ENCODE measurements at places on chromosomes 13 and 19.

DNA sequence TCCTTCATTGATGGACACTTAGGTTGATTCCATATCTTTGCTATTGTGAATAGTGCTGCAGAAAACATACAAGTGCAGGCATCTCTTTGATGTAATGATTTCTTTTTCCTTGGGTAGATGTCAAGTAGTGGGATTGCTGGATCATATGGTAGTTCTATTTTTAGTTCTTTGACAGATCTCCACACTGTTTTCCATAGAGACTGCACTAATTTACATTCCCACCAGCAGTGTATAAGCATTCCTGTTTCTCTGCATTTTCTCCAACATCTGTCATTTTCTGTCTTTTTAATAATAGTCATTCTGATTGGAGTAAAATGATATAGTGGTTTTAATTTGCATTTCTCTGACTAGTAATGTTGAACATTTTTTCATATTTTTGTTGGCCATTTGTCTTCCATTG, 116.7 kb downstream of the LMO7 start:
- no peak for DNase-seq

DNA sequence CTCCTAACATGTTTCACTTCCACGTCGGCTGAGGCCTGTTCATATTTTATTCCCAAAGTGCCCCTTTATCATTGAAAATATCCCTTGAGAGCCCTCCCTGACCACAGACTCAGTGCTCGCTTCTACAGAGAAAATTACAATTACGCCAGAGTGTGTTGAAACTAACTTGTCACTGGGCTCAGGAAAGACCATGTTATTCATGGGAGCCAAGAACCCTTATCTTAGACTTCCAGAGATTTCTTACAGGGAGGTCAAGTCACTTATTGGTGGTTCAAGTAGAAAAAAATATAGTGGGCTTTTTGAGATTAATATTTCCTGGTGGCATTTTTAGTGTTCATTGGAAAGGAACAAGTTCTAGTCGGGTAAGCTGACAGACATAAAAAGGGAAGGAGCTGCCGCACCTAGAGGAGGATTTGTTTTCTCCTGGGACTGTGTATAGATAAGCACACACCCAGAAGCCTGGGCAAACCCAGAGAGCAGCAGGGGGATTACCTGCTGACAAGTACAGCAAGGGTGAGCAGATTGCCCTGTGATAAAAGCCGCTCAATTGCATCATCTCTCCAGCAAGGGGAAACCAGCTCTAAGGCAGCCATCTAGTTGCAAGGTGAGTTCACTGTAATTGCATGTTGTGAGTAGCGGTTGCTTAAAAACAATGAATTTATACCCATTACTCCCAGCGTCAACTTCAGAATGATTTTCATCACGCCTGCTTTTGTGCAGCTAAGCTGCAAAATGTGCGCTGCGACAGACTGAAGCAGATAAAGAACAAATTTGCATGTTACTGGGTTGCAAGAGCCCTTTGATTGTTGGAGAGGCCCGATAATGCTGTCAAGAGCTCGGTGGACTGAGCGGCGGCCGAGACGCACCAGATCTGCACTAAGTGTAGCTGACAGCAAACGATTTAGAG, 46.2 kb downstream of the DCT start:
- no peak for DNase-seq

DNA sequence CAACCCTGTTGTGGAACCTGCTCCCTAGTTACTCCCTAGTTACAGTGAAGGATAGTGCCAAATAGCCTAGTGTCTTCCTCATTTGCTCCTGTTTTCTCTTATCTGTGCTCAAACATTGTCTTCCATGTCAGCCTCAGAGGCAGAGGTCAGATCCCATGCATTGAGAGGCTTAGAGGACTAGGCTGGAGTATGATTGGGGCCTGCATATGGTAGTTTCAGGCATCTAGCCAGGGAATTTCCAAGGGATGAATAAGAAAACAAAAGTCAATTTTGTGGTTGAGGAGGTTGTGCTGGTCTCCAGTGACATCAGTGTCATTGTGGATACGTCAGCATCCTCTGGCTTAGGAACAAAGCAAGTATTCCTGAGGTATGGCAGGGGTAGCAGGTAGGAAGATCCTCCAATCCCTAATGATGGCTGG, 9.4 kb downstream of the ZNF546 start:
- DNase-seq: no peak

GRCh38 chr13:61045251-61045650, 370.4 kb downstream of the PCDH20 start:
- DNase-seq: no peak

GRCh38 chr13:66014771-66015170, 1215.4 kb downstream of the PCDH9 start:
- DNase-seq: no peak

GRCh38 chr13:111390522-111391270, 70.3 kb downstream of the TEX29 start:
- DNase-seq: no peak

DNA sequence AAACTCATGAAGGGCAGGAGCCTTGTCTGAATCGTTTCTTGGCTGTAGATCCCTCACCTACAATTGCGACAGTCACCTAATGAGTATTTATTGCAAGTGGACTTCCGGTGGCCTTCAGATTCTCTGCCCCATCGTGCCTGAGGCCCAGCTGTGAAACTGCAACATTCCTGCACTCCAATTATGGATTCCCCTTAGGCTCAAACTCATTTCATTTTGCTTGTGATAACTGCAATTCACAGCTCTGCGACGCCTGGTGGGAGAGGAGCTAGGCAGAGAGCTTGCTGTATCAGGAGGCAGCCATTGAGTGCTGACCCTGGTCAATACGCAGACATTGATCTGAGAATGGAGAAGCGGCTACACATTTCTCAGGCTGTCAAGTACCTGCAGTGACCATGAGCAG, 59.0 kb downstream of the CCDC70 start:
- DNase-seq: no peak

DNA sequence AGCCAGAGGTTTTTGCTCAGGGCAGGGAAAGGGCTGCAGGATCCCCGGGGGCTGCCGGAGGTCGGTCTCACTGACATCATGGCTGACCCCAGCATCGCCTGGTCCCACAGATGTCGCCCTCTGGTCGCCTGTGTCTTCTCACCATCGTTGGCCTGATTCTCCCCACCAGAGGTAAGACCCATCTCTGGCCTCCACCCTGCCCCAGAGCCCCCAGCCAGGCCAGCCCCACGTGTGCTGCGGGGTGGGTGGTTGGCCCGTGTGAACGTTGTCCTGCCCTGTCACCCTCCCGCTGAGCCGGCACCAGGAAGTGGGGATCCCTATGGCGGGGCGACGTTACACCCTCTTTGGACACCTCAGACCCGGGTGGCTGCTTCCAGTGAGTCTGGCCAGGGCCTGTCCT, 906 bp downstream of the FXYD5 start:
- DNase-seq: no peak

GRCh38 chr13:32905864-32906180, 110.4 kb upstream of the KL start:
- no peak for DNase-seq

DNA sequence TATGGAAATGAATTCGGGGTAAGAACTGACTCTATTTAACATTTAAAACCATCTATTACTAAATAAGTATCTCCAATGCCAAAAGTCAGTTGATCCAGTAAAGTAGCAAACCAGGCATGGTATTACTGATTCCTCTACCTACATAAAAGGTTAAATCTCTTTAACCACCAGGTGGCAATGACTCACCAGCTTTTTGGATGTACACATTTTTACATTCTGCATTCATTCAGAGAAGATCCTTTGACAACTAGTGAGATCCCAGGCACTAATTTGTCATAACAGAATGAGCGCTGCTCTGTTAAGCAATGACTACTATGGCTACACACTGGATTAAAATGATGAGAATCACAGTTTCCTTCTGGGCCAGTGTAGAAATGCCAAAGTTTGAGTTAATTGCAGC, 329.8 kb upstream of the GPC6 start:
- DNase-seq: no peak

GRCh38 chr19:19425170-19425875, 19.8 kb downstream of the GATAD2A start:
- DNase-seq: no peak

- no peak for DNase-seq
These were observed 49.8 kb downstream of the CBY2 start for GRCh38 chr13:45751885-45752284.

- DNase-seq: peak; percentile 78
These were observed 469 bp downstream of the COX6B2 start for GRCh38 chr19:55353803-55354697.

- no peak for DNase-seq
These were observed 442 bp downstream of the REXO1 start for GRCh38 chr19:1847684-1848398.

DNA sequence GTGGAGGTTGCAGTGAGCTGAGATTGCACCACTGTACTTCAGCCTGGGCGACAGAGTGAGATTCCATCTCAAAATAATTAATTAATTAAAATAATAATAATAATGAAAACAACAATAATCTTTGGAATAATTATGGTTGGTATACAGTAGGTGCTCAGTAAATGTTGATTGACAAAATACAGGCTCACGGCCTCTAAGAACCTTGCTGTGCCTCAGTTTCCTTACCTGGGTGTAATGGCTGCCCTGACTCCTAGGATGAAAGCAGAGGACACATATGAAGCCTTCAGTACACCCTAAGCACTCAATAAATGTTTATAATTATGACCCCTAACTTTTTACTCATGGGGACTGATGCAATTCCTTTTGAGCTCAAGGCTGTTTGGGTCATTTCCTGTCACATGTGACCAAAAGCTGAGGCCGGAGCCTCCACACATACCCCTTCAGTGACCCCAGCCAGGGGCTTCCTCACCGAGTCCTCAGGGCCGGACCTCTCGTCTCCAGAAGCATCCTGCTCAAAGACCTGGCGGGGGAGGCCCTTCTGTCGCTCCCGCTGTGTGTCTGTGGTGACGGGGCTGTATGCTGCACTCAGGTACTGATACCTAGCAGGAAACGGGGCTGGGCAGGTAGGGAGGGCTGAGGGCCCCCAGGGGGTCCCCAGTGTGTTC, 10.5 kb downstream of the DOCK6 start:
- no peak for DNase-seq

- no peak for DNase-seq
These were observed 59.8 kb upstream of the MED4 start for GRCh38 chr13:48154671-48155070.

- DNase-seq: no peak
These were observed 27.4 kb upstream of the CEBPA start for GRCh38 chr19:33329736-33330135.

GRCh38 chr13:32125221-32125689, 93.7 kb downstream of the FRY start:
- DNase-seq: no peak

GRCh38 chr13:31351376-31351775, 151.6 kb downstream of the B3GLCT start:
- no peak for DNase-seq

- no peak for DNase-seq
These were observed 43.4 kb upstream of the XPO4 start for GRCh38 chr13:20945952-20946383.

GRCh38 chr13:113400621-113401451, 36.9 kb upstream of the GRTP1 start:
- no peak for DNase-seq

- no peak for DNase-seq
These were observed 5.1 kb upstream of the ZNF77 start for GRCh38 chr19:2949939-2950285.

GRCh38 chr19:37813340-37813739, 34.0 kb upstream of the ZNF573 start:
- no peak for DNase-seq

DNA sequence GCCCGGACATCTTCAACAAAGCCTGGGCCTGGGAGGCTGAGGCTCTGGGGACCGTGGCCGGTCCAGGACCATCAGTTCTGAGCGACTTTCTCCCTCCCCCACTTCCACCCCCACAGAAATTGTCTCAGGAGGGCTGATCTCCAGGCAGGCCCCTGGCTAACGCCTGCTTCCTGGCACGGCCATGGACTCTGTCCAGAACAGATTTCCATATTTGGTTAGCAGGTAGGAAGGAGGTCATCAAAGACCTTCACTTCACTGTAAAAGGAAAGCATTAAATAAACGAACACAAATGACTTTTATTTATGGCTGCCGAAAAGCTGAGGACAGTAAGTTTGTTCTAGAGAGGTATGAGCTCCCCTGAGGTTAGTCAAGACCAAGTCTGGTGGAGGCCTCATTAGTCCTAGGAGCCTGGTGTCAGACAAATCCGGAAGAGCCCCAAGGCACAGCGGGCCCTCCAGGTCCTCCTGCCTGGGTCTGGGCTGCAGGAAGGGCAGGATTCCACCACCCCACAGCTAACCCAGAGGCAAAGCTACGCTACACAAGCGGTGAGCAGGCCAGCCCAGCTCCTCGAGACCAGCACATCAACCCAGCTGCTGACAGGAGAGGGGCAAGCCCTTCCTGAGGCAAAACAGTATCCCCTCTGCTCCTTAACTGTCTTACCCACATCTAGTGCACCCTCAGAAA, 4.6 kb upstream of the PLPP2 start:
- no peak for DNase-seq

DNA sequence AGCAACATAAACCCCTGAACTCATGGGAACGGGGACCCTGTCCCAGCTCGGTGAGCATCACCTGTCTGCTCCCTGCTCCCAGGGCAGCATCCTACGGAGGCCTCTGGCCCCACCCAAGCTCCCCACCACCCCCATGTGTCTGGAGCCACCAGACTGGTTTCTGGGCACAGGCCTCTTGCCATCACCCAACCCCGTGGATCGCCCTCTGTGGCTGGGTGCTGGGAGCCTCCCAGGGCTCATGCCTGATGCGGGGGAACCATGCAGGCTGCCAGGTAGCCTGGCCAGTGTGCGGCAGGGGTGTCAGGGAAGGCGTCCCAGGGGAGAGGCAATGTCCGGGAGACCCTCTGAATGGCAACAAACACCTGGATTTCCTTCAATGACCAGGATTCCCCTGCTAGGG, 2.7 kb downstream of the MICOS13 start:
- DNase-seq: no peak

DNA sequence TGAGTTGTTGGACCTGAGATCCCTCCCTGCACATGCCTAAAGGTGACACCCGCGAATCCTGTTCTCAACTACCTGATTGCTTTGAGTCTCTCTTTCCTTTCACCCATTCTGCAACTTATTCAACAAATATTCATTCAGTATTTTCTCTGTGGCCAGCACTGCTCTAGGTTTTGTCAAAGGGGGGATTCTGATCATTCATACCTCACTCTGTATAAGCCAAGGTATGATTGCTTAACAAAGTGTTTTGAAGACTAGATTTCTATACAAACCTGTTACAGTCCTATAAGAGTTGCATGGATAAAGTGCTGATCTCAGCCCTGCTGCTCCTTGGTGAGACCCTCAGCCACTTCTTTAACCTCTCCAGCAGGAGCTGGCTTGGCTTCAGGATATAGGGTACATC, 409.7 kb downstream of the KCNRG start:
- no peak for DNase-seq

- DNase-seq: no peak
These were observed 34.8 kb downstream of the VAV1 start for GRCh38 chr19:6807291-6807690.

- DNase-seq: no peak
These were observed 377.6 kb downstream of the IRS2 start for GRCh38 chr13:109408591-109409382.

DNA sequence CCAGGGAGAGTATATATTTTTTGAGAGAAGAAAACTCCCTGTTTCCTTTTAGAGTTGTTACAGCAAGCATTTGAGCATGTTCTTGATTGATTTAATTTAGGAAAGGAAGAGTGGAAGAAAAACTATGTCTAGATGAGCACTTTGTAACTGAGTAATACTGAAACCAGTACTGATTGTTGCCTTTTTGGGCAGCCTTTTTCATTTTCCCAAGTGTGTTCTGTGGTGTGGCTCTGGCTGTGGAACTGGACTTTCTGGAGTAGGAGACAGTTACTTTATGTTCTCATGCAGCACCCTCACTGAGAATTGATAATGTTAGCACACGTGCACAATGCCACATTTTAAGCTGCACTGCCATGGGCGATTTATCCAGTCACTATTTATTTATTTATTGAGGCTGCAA, 211.5 kb downstream of the LMO7 start:
- no peak for DNase-seq
